ENCODE measurements at places on chromosomes 12 and 14.

GRCh38 chr12:88624911-88625310 is 44.6 kb upstream of the KITLG start:
- no peak for DNase-seq

GRCh38 chr14:90894241-90894640 is 78.0 kb upstream of the TTC7B start:
- no peak for DNase-seq

DNA sequence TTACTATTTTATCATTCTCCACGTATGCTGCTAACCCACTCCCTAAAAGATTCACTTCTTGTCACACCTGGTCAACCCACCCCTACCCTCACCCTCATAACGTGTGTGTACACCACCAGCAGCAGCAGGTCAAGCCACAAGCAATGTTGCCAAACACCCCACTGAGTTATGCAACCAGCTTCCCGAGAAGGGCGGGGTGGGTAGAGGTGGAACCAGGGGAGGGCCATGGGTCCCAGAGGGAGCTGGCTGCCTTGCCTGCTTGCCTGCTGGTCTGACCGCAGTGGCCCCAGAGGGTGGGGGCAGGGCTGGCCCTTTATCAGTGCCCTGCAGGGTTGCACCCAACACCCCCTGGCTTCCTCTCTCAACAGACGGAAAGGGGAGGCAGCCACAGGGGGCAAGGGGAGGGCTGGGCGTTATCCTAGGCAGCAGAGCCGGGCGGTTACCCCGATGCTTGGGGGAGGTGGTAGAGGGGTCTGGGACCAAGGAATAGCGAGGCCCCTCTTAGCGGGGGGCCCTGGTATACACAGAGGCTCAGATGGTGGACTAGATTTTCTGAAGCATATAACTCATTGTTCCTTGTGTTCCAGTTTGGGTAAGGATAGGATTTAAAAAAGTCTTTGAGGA is 3.5 kb upstream of the NFE2 start:
- no peak for DNase-seq

DNA sequence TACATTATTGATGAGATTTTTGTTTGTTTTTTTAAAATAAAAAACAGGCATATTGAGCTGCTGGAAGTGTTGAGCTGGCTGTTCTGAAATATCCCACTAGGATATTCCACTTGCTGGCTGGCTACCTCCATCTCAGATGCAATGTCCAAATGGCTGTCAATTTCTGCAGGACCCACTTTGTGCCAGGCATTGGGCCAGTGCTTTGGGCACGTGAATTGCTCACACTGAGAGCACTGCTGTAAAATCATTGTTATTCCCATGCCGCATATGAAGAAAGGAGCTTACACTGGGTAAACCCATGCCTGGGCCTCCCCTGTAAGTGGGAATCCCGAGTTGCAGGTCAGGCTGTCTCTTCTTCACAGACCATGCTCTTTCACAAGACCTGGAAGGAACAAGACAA is 56.7 kb downstream of the RGS6 start:
- no peak for DNase-seq

- DNase-seq: no peak
These were observed 42.0 kb upstream of the BMAL2 start for GRCh38 chr12:27290501-27291168.

DNA sequence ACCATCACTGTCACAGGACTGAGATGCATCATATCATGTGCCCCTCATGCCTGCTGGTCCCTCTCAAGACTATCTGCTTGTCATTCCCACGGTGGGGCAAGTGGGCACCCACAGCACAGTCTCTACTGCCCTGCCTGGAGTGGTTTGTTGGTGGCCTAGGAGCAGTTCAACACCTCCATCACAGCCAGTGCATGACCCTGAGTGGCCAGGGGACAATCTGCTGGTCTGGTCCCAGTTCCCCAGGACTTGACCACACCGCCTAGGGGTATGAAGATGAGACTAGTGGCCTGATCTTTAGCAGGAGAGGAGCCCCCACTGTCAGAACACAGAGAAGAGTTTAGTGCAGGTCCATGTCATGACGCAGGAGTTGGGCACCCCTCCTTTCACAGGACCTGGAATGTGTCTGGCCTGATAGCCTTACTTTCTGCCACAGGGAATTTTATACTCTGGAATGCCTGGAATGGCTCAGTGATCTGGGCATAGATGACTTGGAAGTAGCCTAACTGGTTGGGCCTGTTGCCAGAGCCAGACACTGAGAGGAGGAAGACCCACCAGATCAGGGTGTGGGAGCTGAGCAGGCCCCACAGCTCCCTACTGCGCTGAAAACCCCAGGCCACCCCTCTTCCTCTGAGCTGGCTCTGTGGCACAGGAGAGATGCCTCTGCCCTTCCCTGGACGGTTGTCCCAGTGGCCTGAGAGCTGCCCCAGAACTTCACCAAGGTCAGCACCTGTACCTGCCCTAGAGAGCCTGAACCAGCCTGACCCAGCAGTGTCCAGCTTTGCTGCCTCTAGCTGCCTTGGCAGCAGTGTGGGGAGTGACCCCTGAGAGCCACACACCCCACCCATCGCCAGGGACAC is 83.3 kb downstream of the PUS7L start:
- peak; percentile 0 for DNase-seq

GRCh38 chr14:95601650-95602049 is 66.8 kb downstream of the GLRX5 start:
- no peak for DNase-seq

DNA sequence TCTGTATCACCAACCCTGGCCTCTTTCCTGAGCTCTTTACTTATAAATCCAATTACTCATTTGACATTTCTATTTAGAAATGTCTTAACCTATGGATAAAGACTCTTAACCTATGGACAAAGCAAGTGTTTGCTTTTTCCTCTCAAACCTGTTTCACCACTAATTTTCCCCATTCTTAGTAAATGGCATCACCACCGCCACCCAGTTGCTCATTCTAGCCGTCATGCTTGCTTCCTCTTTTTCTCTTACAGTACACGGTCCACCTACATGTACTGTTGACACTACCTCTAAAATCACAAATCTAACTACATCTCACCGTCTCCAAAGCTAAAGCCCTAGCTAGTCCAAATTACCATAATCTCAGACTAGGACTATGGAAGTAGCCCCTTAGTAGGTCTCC is 60.0 kb downstream of the CAPS2 start:
- no peak for DNase-seq

DNA sequence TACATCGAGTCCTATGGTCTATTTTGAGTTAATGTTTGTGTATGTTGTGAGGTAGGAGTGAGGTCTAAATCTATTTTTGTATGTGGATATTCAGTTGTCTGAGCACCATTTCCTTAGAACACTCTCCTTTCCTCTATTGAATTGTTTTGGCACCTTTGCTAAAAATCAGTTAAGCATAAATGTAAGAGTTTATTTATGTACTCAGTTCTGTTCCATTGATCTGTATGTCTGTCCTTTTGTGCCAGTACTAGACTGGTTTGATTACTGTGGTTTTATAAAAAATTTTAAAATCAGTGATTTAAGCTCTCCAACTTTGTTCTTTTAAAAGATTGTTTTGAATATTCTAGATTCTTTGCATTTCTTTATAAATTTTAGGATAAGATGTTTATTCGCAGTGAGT is 70.1 kb upstream of the PCNX4 start:
- no peak for DNase-seq

- no peak for DNase-seq
These were observed 204.5 kb downstream of the TMEM132C start for GRCh38 chr12:128471491-128471890.

DNA sequence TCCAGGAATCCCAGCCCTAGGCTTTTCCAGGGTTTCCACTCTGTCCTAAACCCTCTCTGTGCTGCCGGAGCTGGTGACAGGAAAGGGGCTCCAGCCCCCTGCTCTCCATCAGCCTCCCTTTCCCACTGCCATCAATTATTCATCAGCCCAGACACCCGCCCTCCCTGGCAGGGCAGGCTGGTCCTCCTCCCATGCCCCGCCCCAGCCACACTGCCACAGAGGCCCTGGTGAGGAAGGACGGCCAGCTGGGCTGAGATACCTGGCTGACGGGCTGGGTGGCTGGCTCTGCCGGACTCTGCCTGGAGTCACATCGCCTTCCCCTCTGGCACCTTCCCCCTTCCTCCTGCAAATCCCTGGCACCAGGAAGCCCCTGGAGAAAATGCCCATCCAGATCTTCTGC is 11.9 kb upstream of the SMARCD1 start:
- DNase-seq: no peak

DNA sequence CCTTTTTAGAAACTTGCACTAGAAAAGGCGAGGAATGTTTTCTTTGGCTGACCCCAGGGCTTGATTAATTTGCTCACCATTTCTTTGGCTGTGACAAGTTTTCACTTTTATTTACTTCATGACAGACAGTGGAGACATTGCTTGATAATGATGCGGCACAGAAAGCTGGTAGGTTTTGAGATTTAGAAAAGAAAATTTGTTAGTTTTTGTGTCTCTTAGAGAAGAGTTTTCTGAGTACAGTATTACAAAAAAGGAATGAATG is 18.4 kb downstream of the SRGAP1 start:
- DNase-seq: no peak

GRCh38 chr12:49720214-49720613 is 13.0 kb upstream of the FMNL3 start:
- no peak for DNase-seq

DNA sequence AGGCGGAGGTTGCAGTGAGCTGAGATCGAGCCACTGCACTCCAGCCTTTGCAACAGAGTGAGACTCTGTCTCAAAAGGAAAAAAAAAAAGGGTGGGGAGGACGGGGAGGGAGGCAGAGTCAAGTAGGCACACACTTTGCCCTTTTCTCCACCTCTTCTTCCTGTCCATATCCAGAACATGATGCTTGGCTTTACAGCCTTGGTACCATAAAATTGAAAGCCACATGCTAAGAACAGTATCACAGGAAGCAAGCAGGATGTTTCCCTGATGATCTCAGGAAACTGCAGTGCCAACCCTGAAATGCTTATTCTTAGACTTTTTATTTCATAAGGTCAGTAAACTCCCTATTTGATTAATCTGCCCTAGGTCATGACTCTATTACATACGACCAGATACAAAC is 32.5 kb upstream of the YAF2 start:
- DNase-seq: no peak

- DNase-seq: no peak
These were observed at the start of gene FITM1 for GRCh38 chr14:24130380-24130716. TSS of gene FITM1 (plus strand) at chr14:24130659. CDS start at chr14:24131564, 905 bp downstream.

- no peak for DNase-seq
These were observed 103.1 kb downstream of the SEC23A start for GRCh38 chr14:38999949-39000348.

DNA sequence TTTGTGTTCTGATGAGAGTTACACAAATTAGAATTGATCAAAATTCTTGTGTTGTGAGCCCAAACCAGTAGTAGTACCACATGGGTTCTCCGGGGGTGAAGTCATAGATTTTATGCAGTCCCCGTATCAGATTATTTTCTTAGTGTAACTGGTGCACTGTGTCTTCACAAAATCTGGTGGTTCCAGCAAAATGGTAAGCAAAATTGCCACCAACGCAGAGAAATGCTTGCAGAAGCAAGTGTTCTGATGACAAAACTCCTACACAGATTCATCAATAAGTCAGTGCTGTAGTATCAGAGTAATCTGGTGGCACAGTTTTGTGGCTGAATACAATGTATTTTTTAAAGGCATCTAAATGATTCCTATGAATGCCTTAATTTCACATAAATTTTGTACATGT is 1.3 kb upstream of the CACNA2D4 start:
- no peak for DNase-seq

DNA sequence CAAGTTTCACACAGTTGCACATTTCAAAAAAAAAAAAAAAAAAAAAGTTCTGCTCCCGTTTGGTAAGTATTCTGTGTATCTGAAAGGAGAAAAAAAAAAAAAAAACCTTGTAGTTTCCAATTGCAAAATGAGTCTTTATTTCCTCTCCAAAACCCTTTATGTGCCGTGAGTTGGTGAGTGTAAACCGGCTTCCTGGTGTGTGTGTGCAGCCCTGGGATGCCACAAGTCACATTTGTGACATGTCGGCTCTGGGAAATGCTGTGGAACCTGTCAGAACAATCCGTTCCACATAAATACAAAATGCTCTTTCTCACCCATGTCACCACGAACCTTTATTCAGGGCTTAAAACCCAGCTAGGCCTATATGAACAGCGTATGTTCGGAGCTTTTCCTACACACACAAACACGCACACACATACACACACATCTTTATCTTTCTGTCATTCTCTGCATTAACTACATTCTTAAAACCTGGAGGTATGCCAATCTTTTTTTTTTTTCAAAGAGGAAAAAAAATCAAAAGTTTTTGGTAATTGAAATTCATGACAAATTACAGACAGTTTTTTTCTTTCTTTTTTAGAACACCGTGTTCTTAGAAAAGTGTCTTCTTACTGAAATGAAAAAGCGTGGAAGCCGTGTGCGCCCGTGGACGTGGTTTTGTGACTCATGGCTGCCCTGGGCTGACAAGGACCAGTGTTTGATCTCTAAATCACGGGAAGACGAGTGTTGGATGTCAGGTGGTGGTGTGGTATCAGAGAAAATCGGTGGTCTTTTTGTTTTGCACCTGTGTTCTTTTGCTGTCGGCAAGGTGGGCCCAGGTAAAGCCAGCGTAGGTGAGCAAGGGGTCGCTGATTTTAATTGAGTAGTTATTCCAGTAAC is 612.0 kb downstream of the VRK1 start:
- no peak for DNase-seq

- DNase-seq: no peak
These were observed 3.6 kb upstream of the DHRS2 start for GRCh38 chr14:23632461-23633159.

- DNase-seq: peak; percentile 11
These were observed 46.9 kb upstream of the NOS1 start for GRCh38 chr12:117408161-117408791.

- DNase-seq: no peak
These were observed 812.4 kb downstream of the NRXN3 start for GRCh38 chr14:78982551-78982950.

GRCh38 chr14:100076606-100077005 is 11.4 kb downstream of the EVL start:
- DNase-seq: no peak

DNA sequence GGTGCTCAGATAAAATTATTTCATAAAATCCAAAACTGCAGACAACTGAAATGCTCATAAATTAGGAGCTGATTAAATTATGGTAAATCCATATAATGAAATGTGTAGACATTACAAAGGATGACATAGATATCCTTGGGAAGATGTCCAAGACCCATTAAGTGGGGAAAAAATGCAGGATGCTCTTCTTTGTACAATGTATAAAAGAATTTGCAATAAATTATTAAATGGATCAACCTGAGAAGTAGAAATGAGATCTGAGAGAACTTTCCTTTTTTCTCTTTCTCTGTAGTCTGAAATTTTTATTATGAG is 336.4 kb upstream of the E2F7 start:
- DNase-seq: no peak

DNA sequence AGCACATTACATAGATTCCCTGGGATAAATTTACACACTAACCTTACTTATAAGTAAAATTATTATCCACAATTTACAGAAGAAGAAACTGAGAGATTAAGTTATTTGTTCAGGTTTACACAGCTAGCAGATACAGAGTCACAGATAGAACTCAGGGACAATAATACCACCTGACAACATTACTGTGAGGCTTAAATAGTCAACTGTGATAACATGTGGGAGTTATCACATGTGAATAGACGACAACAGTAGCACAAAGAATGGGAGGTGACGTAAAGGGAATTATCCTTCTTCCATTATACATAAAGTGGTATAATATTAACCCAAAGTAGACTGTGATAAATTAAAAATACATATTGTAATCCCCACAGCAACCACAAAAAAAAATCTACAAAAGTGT is 6.2 kb upstream of the SPIC start:
- DNase-seq: no peak

GRCh38 chr12:1608713-1609119 is 14.3 kb upstream of the FBXL14 start:
- no peak for DNase-seq

Measured in C1 segment of cervical spinal cord (tissue), 14 donors.